Activated gamma-delta T cell treated with Interleukin-2 at 50 U/mL for 16 hours (primary cell): ENCODE measurements at places on chromosomes 5 and 9.

- DNase-seq = no peak
These were observed 83.4 kb downstream of the LPAR1 start for GRCh38 chr9:110954822-110955291.

DNA sequence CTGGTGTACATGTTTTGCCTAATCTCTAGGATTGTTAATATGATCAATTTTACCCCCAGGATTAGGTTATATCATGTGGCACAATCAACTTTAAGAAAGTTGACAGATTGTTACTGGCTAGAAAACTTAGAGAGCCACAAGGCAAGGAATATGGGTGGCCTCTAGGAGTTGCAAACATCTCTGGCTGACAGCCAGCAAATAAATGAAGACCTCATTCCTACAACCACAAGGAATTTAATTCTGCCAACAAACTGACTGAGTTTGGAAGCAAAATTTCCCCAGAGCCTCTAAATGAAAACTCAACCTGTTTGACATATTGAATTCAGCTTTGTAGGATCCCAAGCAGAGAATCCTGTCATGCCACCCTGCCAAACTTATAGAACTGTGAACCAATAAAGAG, 196.4 kb upstream of the PTGER4 start:
- DNase-seq = no peak

DNA sequence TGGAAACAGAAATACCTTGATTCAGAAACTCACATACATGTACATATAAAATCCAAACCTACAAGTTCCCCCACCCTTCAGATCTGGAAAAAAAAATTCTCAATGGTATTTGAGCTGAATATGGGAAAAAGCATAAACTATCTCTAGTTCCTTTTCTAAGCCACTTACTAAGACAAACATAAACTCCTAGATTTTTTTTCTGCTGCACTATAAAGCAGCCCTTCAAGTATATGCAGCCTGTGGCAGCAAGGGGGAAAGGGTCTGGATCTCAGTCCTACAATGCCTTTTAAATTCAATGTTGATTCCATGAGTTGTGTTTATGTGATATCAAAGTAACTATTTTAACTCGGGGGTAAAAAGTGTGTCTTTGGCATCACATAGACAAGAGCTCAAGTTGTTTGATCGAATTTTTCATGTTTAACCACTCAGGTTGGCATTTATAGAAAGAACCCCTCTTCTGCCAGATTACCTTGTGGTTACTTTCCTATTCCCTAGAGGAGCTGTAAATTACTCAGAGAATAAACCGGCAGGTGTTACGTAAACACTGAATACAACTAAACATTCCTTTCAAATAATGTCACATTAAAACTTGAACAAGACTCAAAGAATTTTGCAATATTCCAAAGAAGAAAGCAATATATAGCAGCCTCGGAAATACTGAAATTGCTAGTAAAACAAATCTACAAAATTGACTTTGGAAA, 91.8 kb upstream of the FER start:
- no peak for DNase-seq

GRCh38 chr5:143470120-143470519, 66.6 kb upstream of the NR3C1 start:
- no peak for DNase-seq

- DNase-seq = no peak
These were observed 159.1 kb downstream of the YIPF5 start for GRCh38 chr5:144011388-144011787.

DNA sequence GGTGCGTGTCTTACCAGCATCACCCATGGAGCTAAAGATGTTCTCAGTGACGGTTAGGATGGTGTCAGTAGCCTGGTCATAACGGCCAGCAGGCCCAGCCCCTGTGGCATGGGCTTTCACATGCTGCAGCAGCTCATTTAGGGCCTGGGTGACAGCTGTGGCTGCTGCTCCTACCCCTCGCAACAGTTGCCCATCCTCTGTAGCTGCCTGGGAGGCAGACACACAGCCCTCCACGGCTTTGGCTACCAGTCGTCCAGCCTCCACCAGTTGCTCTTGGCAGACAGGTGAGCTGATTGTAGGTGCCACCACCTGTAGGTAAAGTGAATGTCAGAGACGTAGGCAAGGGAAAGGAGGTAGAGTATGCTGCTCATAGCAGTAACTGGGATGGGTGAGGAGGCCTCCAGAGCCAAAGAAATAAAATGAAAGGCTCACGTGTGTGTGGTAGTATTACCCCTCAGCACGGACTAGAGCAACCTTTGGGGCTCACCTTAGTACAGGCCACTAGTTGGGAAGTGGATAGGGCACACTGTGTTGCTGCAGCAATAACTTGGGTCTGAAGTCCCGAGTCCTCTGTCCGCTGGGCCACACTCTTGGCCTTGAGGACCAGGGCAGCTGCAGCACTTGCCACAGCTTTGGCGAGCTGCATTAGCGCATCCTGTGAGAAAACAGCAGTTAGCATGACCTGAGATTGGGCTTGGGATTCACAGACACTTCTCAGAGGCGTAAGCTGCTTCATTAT, 14.7 kb downstream of the TLN1 start:
- no peak for DNase-seq

GRCh38 chr5:88021141-88021540, 247.5 kb downstream of the TMEM161B start:
- DNase-seq = no peak

- no peak for DNase-seq
These were observed 29.3 kb upstream of the UBE2QL1 start for GRCh38 chr5:6419340-6419852.

- no peak for DNase-seq
These were observed 389.3 kb upstream of the DMAC1 start for GRCh38 chr9:8188723-8189407.

DNA sequence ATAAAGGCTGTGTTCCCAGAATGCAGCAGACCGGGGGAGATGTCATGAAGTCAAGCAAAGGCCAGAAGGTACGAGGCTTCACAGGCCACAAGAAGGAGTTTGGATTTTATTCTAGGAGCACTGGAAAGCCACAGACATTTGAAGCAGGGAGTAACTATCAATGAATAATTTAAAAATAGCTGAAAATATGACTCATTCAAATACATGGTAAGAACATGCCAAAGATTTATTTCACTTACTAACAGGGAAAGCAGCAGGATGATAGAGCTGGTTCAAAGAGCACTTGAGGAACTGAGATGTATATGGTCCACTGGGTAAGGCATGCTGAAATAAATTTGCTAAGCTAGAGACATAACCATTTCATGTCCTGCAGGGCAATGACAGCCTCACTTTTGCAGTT, 53.2 kb downstream of the MSX2 start:
- DNase-seq = no peak

- DNase-seq = no peak
These were observed 17.8 kb upstream of the ZNF622 start for GRCh38 chr5:16483361-16483760.

- no peak for DNase-seq
These were observed 243.0 kb downstream of the ZSWIM6 start for GRCh38 chr5:61575103-61575502.

DNA sequence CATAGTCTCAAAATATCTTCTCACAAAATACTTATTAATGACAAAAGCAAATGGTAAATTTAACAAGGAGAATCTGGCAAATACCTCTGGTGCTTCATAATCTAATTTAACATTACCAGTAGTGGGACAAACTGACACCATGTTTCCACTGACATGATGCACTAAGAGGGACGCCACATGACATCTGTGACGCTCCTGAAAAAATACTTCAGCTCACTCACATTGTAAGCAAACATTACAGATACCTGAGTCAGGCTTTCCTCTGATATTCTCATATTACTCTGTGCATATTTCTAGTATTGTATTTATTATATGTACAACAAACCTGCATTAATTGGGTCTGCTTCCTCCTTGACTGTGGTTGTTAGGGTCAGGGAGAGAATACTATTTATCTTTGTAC, 56.7 kb upstream of the OSMR start:
- DNase-seq = no peak

- no peak for DNase-seq
These were observed 13.5 kb upstream of the NUP214 start for GRCh38 chr9:131111854-131112311.

GRCh38 chr5:135219868-135220267, 179.2 kb downstream of the MACROH2A1 start:
- no peak for DNase-seq

GRCh38 chr9:529731-530130, 311.8 kb upstream of the DMRT1 start:
- DNase-seq = no peak

DNA sequence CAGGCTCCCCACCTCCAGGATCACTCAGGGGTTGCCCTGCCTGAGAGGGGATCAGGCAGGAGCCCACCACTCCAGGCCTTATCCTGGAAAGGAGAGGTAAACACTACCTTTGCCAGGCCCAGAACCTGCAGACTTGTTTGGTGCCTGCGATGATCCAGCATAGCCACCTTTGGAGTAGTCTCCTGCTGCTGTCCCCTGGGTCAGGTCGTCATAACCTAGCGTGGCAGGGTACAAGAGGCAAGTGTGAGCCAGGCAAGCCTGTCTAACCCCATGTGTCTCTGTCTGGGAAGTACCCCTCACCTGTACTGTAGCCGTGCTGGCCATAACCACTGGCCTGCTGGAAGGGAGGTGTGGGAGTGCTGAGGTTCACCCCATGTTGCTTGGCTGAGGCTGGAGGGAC, 106.1 kb downstream of the UBE2R2 start:
- no peak for DNase-seq

DNA sequence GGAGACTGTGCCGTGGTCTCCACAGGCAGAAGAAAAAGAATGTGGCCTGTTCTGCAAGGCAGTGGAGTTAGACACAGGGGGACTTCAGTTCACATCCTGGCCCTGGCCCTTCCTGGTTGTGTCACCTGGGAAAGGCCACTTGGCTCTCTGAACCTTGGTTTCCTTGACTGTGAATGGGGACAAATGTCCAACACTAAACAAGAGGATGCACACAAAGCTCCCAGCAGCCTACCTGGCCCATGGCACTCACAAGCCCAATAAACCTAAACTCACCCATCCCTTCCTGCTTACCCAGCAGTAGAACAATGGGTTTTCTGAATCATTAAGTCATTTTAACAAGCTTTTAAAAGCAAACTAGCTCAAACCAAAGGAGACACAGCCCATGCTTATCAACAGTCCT, 103.9 kb downstream of the FRMD3 start:
- DNase-seq = no peak

DNA sequence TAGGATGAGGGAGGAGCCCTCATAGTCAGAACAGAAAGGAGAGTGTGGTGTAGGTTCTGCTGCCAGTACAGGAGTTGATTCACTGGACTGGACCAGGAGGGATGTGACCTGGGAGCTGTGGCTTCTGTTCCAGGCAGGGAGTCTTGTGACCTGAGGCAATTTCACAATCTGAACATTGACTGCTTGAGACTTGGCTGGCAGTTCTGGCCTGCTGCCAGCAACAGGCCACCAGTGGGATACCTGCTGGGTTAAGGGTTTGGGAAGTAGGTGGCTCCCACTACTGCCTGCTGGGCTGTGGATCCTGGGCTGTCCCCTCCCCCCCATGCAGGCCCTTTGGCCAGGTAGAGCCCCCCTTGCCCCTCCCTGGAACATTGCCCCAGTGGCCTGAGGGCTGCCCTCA, 268.6 kb upstream of the ARRDC3 start:
- DNase-seq = no peak

GRCh38 chr9:129748249-129748648, 4.6 kb downstream of the PTGES start:
- DNase-seq = no peak
